Jurkat, Clone E6-1 (cell line): ENCODE measurements at places on chromosomes 1 and 21.

GRCh38 chr1:119266386-119266785 lies 102.2 kb upstream of the HAO2 start:
- no peak for DNase-seq

DNA sequence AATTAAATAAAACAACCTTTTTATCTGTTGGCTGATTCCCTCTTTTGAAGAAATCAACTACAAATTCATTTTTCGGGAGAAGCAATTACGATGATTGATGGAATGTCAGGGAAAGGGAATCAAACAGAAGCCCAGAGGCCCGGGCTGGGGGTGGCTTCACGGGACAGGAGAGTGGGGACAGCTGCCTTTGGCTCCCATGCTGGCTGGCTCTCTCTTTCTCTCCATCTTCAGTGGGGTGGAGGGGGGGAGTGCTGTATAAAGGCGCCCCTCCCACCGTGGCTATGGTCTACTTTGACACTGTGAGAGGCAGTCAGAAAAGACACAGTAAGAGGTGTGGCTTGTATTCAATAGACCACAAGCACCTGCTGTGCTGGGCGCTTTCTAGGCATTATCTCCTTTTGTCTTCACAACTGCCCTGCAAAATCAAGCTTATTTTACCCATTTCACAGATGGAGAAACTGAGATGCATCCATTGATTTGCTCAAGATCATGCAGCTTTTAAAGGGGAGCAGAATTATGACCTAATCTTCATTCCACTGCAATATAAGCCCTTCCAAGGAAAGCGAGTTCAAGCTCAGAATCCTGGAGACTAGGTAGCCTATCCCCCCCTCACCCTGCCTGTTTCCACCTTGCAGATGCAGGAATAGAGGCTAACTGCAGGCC lies 92.9 kb downstream of the GRIK3 start:
- DNase-seq = no peak

- DNase-seq = no peak
These were observed 1.0 kb upstream of the CD84 start for GRCh38 chr1:160580221-160580812.

- DNase-seq = no peak
These were observed 133.9 kb upstream of the SGIP1 start for GRCh38 chr1:66399888-66400529.

- peak; percentile 24 for DNase-seq
These were observed 380.0 kb downstream of the DSCAM start for GRCh38 chr21:40466893-40467483.

- DNase-seq = no peak
These were observed 7.7 kb upstream of the S100A2 start for GRCh38 chr1:153573351-153573750.

GRCh38 chr1:84840346-84840745 lies 52.7 kb downstream of the LPAR3 start:
- no peak for DNase-seq

GRCh38 chr21:29208682-29209059 lies 78.2 kb downstream of the MAP3K7CL start:
- DNase-seq = no peak

DNA sequence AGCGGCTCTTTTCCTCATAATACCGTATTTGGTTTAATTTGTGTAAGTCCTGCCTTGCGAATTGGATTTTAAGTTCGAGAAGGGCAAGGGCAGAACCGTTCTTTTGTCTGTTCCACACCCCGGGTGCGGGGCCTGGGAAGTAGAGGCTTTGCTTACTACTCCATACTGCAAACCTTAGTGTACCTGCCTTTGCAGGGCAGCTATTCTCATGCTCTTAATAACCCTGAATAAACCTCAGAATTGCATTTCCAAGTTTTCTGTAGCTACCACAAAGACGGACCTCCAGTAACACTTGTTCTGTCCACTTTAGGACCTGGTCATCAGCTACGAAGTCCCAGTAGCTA lies 657 bp upstream of the HNRNPU start:
- DNase-seq = no peak

DNA sequence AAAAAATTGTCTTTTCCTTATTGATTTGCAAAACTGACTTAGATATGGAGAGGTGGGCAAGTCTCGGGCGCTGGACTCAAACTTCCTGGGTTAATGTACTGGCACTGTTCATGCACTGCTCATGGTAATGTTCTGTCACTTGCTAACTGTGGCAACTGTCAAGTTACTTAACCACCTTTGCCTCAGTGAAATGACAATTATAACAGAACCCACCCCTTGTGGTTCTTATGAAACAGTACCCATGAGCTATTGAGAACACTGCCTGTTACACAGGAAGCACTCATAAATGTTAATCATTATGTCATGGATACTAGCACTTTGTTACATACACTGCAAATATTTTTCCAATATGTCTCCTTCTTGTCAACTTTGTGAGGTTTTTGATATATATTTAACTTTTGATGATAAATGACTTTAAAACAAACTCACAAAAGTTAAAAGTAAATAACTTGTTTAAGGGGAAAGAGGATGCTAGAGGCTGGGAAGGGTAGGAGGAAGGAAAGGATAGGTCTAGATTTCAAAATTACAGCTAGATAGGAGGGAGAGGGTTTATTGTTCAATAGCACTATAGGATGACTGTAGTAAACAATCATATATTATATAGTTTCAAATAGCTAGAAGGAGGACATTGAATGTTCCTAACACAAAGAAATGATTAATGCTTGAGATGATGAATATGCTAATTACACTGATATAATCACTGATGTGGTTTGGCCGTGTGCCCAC lies 342.5 kb downstream of the ADGRL2 start:
- no peak for DNase-seq

GRCh38 chr1:206723805-206724472 lies 39.2 kb downstream of the MAPKAPK2 start:
- no peak for DNase-seq
